CD4-positive, CD25-positive, alpha-beta regulatory T cell (primary cell): ENCODE measurements at places on chromosomes 13 and 19.

DNA sequence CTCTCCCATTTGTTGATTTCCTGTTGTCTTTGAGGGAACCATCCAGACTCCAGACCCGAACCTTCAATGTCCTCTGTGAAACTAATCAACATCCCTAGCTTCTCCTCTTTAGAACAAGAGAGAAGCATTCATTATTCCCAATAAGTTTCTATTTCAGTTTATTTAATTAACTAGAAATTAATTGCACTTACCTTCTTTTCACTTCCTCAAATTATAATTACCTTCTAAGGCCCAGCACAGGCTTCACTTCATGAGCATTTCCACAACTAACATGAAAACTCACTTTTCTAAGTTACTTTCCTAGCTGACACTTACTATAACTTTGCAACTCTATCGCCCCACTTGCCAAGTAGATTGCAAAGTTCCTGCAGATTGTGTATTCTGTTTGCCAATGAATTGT, 71.6 kb upstream of the HTR2A start:
- DNase-seq, result no peak

- no peak for DNase-seq
Measured at GRCh38 chr13:22108283-22108942, 437.5 kb downstream of the FGF9 start.

DNA sequence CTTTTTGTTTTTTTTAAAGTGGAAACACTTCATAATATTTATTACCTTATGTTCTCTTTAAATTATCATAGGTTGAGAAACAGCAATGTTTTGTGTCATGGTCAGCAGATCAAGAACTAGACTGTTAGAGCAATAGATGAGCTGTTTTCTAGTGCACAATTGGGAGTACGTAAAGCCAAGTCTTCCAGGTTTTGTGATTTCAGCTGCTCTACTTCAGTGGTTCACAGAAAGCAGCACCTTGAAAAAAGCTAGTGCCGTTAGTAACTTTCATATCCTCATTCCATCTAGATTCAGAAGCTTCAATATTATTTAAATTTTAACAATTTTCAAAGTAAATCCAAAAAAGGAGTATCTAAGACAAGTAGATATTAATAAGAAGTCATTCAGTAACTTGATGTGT, 1.9 kb downstream of the GPR18 start:
- DNase-seq, result no peak

DNA sequence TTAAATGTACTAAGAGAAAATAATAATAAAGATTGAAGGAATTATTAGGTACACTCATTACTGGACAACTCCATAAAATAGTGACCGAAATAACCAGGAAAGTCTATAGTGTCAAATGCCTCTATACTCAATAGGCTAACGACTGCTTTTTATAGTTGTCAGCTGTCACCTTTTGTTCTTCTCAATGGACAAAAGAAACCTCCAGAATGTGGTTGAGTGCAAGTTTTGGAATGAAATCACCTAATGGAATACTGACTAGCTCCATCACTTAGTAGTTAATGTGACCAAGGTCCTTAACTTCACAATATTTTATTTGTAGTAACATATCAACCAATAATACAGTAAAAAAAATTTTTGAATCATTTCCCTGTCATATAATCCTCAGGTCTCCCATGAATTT, 18.1 kb downstream of the TSC22D1 start:
- DNase-seq, result no peak

- no peak for DNase-seq
Measured at GRCh38 chr13:66128201-66128600, 1101.9 kb downstream of the PCDH9 start.

DNA sequence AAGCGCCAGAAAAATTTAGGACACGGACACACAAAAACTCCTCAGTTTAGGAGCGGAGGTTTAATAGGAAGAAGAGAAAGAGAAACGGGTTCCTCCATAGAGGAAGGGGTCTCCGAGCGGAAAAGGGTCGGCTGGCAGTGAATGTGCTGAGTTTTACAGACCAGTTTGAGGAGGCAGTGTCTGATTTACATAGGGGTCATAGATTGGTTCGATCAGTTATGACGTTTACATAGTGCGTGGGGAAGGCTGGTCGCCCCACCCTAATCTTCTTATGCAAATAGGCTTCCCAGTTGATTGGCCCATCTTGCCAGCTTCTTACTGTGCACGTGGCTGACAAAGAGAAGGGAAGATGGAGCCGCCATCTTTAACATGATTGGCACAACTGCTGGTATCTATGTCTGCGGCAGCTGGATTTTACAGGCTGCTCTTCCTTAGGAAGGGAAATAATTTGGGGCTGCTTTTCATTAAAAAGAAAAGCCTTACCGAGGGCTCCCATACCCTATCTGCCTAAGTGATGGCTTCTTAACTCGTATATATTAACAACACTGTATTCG, 1.2 kb upstream of the ZNF225 start:
- no peak for DNase-seq

DNA sequence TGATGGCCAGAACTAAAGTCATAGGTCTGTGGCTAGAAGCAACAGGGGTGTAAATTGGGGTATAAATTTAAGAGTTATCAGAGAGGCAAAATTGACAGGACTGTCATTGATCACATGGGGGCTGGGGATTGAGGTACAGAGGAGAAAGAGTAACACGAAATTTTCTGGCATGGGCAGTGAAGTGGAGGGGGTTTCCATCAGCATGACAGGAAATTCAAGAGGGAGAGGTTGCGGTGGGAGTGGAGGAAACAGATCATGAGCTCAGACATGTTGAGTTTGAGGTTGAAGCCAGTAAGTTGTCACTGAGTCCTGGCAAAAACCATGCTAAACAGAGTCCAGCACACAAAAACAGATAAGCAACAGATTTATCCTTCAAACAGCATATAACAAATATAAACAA, 192.1 kb upstream of the TSC22D1 start:
- DNase-seq, result no peak

- DNase-seq, result no peak
Measured at GRCh38 chr13:21823949-21824348, 153.1 kb downstream of the FGF9 start.

- DNase-seq, result peak; percentile 44
Measured at GRCh38 chr19:53333066-53333462, 485 bp upstream of the ZNF845 start.

DNA sequence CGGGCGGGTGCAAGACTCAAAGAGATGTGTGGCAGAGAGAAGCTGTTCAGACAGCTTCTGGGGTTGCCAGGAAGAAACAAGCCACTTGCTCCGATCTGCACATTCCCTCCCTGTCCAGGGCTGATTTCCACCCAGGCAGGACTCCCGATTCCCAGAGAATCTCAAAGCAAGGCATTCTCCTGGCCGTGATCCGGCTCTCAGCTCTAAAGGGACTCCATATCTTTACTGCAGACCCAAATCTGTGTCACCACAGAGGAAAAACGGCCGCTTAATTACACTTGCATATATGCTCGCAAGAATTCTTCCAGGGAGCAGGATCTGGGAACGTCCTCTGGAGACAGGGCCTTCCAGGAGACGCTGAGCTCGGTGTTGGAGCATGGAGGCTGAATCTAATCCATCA, 25.7 kb downstream of the GNG7 start:
- DNase-seq, result no peak

DNA sequence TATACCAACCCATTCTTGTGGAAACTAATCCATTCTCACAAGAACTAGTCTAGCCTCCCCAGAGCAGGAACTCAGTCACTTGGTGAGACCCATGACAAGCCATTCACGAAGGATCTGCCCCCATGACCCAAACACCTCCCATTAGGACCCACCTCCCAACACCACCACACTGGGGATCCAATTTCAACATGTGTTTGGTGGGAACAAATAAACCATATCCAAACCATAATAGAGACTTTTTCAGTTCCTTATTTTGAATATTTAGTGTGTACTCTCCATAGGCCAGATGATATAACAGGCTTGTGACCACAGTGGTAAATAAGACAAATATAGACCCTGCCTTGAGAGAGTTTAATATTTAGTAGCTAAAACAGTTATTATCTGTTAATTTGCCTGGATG, 227.5 kb upstream of the SERP2 start:
- DNase-seq, result no peak

DNA sequence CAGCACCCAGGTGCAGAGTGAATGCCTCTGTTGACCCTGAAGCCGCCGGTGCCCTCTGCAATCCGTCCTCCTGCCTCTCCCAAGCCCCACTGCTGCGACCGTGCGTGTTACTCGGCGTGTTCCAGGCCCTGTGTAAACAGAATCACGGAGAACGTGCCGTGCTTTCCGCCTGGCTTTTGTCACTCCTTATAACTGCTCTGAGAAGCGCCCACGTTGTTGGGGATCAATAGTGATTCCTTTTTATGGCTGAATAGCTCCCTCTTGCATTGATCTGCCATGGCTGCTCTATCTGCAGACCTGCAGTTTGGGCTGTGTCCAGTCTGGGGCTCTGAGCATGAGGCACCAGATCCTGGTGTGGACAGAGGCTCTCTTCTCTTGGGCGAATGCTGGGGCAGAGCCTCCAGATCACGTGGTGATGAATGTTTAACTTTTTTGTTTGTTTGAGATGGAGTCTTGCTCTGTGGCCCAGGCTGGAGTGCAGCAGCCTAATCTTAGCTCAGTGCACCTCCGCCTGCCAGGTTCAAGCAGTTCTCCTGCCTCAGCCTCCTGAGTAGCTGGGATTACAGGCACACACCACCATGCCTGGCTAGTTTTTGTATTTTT, 15.8 kb downstream of the ADPRHL1 start:
- no peak for DNase-seq

DNA sequence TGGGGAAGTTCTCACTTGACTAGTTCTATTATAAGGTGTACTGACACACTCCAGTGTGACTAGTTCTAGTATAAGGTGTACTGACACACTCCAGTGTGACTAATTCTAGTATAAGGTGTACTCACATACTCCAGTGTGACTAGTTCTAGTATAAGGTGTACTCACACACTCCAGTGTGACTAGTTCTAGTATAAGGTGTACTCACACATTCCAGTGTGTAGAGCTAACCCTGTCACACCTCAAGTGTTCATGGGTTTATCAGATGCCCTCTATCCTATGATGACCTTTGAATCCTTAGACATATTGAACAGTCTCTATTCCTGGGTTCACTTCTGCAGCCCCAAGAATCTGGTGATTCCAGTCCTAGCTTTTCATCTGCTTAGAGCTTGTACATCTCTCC, 54.6 kb upstream of the MYO16 start:
- no peak for DNase-seq

GRCh38 chr19:40035996-40036395, 20.0 kb downstream of the ZNF780B start:
- no peak for DNase-seq

DNA sequence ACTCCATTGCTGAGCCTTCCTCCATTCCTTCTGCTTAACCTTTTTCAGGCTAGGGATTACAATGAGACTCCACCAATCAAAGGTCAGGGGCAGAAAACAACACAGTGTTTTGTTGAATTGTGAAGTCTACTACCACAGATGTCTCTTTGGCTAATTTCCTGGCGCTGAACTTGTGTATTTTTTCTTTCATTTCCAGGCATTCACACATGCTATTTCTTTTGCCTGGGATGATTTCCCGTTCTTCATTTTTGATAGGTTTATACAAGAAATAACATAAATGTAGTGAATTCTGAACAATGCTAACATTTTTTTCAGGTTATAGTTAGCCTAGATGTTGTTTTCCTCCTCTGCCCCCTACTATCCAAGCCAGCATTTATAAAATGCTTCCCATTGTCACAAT, 64.3 kb downstream of the OLFM4 start:
- DNase-seq, result no peak

DNA sequence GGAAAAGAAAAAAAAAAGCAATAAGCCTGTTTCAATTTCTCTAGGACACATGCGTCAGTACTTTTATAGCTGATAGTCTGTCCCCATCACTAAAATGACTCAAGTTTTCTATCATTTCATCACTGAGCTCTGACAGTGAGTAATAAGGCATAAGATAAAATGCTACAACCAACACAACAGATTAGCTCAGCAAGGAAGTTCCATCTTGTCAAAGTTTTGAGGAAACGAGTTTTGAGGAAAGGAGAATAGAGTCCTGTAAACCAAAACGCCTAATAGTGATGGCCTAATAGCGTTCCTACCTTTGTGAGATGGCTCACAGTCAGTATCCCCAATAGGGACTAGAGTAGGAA, 145.1 kb downstream of the LACC1 start:
- DNase-seq, result no peak

DNA sequence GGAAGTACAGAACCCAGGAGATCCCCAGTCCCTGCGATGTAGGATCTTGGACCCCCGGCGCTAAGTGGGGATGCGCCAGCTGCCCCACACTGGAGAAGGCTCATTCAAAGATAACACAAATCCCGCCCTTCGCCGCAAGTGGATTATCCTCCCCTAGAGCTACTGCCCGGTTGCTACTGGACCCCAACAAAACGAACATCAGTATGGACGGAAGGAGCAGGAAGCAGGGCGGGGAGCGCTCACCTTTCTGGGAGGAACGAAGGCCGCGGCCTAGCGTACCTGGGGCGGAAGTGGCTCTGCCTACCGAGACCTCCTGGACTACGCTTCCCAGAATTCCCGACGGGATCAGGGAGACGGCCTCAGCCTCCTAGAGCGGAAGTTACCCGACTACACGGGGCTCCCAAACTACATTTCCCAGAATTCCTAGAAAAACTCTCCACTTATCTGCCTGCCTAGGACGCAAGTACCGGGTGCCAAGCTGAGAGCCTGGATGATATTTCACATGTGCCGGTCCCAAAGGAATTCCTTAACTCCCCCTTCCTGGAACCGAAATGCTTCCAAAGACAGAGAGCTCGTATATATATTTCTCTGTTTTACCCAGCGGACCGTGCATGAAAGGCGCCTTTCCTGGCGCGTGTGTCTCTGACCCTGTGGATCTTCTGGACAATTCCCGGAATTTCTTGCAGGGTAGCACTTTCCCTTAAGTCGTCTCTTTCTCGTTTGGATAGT, at the start of gene ZNF112:
TSS of gene ZNF112 (minus strand) at position 298 of the 729 bp plus-strand sequence. CDS start 16,141 bp downstream, outside the sequence.
- DNase-seq, result no peak

GRCh38 chr19:36420961-36421748, 2.7 kb upstream of the ZFP82 start:
- no peak for DNase-seq

- DNase-seq, result peak; percentile 7
Measured at GRCh38 chr19:49272204-49272603, 52.8 kb downstream of the SLC6A16 start.

DNA sequence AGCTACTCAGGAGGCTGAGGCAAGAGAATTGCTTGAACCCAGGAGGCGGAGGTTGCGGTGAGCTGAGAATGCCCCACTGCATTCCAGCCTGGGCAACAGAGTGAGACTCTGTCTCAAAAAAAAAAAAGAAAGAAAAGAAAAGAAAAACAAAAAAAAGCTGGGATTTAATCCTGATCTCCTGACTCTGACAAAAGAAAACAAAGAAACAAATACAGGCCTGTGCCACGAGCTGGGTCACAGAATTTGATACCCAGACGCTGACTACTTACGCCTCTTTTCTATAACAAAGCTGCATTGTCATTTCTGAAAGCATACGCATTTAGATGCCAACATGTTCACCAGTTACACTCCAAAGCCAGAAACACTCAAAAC, 18.2 kb upstream of the GTF2F2 start:
- no peak for DNase-seq
